Activated T-cell treated with anti-CD3 and anti-CD28 coated beads for 24 hours (primary cell): ENCODE measurements at places on chromosomes 3 and 15.

- no peak for DNase-seq
Measured at GRCh38 chr15:74336061-74337005, 31.1 kb downstream of the CYP11A1 start.

DNA sequence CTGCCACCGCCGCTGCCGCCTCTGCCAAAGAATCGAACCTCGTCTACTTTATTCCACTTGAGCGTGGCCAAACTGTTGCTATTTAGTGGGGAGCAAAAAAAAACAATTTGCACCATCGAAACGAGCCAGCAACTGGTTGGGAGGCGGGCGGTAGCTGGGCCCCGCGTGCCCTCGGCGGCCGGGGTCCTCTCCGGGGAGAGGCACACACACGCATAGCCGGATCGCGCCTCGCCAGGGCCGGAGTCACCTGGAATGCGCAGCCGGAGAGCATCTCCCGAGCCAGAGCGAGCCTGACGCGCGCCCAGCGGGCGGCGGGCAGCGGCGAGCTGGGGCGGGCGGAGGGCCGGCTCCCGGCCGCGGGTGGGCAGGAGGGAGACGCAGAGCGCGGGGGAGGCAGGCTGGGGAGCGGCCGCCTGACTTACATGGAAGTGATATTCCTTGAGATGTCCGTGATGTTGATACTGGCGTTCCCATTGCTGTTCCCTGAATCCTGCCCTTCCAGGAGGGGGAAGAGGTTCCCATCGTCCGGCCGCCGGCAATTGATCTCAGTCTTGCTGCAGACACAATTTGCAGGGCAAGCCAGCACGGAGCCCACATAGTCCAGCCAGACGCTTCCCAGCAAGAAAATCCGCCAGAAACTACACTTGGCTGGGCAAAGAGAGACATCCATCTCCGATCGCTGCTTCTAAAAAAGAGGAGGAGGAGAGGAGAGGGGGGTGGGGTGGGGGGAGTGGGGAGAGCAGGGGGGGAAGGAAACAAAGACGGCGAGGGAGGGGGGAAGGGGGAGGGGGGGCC, 858 bp downstream of the NTRK3 start:
- no peak for DNase-seq

DNA sequence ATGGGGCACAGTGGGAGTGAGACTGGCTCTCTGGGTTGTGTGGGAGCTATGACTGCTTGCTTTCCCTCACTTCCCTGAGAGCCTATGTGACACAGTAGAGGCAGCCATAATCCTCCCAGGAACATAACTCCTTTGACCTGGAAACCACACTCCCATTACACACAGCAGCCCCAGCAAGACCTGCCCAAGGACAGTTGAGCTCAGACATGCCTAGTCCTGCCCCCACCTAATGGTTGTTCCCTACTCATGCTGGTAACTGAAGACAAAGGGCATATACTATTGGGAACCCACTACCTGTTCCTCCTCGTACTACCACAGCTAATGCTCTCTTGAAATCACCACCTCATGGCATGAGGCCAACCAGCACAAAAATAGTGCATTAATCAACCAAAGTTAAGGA, 550.4 kb upstream of the ARPP21 start:
- DNase-seq, result no peak

- no peak for DNase-seq
Measured at GRCh38 chr3:43411429-43411828, 125.1 kb downstream of the SNRK start.

- no peak for DNase-seq
Measured at GRCh38 chr3:100207886-100208285, 52.9 kb upstream of the TBC1D23 start.

GRCh38 chr3:11600501-11601282, 43.0 kb downstream of the VGLL4 start:
- no peak for DNase-seq

DNA sequence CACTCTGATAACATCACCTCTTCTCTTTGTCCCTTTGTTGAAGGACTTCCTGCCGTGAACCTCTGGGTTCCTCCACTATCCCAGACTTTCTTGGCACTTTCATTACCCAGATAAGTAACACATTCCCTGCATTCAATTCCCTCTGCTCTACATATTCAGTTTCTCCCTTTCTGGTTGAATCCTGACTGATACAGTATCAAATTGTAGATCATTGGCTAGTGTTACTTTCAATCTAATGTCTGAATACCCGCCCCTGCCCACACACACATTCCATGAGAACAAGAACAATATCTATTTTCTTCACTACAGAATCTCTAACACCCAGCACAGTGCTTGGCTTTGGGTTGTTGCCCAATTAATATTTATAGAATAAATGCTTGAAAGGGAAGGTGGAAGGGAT, 163.5 kb downstream of the ABHD5 start:
- no peak for DNase-seq

DNA sequence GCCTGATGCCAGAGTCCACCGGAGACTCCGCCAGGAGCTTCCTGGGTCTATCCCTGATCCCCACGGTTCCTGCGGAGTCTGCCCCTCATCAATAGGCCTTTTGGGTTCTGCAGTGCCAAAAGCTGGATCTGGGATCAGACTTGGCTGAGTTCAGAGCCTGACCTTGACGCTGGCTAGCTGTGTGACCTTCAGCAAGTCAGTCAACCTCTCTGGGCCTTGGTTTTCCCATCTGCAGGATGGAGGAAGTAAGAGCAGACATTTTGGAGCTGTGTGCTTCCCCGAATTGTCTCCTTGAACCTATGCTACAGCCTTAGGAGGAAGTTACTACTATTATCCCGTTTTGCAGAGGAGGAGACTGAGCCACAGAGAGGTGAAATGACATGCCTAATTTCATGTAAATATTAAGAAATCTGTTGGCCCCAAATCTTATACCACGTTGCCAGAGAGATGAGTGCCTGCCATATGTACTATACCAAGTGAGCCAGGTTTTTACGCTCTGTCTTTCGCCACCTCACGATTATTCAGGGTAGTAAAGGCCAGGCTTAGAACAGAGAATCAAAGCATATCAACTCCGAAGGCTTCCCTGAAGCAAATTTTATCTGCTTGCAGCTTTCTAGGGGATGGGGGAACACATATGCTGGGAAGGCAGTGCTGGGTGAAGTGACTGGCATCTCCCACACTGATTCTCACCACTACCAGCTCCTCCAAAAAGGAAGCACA, 112.5 kb downstream of the SRGAP3 start:
- DNase-seq, result no peak

DNA sequence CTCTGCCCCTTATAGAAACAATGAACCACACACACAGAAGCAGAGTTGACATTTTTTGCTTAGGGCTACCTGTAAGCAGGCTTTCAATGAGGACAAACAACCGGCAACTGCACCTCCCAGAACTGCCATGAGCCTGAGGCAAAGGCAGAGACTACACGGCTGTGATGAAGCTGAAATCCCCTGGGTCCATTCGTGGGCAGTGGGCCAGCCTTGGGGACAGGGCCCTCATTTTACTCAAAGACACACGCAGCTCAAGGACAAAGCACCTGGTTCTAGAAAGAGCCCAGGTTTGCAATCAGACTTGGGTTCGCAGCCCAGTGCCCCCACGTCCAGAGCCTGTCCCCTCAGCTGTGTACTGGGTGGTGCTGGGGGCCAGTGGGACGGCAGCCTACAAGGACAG, 17.9 kb downstream of the FAM174B start:
- no peak for DNase-seq

- no peak for DNase-seq
Measured at GRCh38 chr3:11953778-11954177, 50.4 kb upstream of the SYN2 start.

DNA sequence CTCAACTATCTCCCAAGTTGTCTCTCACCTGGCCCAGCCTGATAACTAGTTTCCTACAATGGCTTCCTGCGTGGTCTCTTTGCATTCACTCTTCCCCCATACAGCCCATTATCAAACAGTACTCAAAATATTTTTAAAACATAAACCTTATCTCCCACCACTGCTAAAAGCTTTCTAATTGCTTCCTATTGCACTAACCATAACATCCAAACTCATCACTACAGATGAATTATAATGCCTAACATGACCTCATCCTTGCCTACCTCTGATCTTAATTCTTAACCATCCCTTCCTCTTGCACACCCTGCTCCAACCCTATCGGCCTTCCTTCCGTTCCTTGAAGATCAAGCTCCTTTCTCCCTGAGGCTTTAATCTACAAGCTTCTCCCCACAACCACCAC, 17.0 kb downstream of the ACAP2 start:
- DNase-seq, result no peak
